ENCODE measurements at places on chromosomes 1 and 21.

DNA sequence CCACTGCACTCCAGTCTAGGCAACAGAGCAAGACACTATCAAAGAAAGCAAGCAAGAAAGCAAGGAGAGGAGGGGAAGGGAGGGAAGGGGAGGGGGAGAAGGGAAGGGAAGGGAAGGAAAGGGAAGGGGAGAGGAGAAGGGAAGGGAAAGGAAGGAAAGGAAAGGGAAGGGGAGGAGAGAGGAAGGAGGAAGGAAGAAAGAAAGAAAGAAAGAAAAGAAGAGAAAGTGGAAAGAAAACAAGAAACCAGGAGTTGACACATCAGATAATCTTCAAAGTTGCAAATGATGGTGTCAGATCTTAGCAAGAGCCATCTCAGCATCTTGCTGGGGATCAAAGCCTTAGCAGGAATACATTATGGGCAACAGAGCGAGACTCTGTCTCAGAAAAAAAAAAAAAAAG, 14.9 kb upstream of the CDA start:
- no peak for DNase-seq

- DNase-seq: no peak
These were observed 9.9 kb downstream of the TGFBR3 start for GRCh38 chr1:91876040-91876470.

GRCh38 chr1:2967881-2968280, 53.4 kb upstream of the ACTRT2 start:
- DNase-seq: no peak

GRCh38 chr21:32206631-32207405, 72.0 kb downstream of the MIS18A start:
- DNase-seq: no peak

Data from fibroblast of lung (primary cell).